ENCODE measurements at places on chromosomes 12 and 14.

DNA sequence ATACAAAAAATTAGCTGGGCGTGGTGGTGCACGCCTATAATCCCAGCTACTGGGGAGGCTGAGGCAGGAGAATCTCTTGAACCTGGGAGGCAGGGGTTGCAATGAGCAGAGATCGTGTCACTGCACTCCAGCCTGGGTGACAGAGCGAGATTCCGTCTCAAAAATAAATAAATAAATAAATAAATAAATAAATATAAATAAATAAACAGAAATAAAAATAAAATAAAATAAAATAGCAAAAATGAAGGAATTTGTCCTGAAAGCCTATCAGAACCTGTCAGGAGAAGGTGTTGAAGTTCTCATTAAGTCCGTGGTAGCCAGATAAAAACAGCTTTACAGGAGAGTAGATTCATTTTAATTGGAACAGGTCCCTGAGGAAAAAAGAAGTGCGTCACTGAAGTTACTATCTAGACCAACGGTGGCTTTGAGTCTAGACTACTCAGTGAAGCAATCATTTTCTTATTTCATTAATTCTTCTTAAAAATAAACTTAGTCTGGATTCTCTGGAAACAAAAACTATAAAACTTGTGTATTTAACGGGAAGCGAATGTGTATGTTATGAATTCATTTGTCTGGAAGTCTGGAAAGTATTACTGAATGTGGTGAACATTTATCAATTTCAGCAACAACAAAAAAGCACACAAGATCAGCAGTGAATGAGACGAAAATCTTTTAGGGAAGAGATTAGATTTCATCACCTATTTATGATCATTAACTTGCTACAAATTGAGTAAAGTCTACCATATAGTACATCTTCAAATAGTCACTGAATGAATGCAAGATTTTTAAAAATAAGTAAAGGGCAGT, 248.5 kb upstream of the PDE3A start:
- no peak for DNase-seq

GRCh38 chr12:58919231-58920101, 838 bp downstream of the LRIG3 start:
- DNase-seq: no peak

DNA sequence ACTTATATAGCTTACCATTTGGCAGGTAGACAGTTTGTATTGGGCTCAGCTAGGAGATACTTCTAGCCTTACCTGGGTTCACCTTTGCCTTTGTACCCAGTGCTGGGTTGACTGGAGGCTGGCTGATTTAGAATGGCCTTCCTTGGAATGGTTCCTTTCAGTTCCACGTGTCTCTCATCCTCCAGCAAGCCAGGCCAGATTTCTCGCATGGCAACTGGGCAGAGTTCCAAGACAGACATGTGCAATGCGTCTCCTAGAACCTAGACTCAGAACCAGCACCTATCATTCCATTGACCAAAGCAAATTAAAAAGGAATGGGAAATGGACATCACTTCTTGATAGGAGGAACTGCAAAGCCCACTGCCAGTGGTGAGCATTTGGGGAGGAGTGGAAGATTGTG, 79.1 kb upstream of the BDKRB2 start:
- DNase-seq: no peak

GRCh38 chr12:78802593-78802992, 62.0 kb upstream of the SYT1 start:
- no peak for DNase-seq

- DNase-seq: no peak
Measured at GRCh38 chr14:81211844-81212243, 8.9 kb downstream of the GTF2A1 start.

GRCh38 chr14:86990396-86990795, 1002.6 kb downstream of the GALC start:
- DNase-seq: no peak

DNA sequence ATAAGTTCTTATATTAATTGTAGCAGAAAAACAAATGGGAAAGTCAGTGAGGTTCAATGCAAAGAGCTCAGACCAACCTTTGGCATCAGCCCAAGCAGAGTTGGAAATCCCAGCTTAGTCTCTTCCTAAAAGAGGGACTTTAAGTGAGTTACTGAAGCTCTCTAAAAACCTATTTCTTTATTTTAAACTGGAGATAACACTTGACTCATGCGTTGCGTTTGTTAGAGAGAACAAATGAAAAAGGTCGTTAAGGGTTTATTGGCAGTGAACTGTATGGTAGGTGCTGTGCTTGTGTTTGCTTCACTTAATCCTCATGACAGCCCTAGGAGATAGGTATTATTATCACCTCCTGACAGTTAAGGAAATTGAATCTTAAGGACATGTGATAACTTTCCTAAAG, 396.5 kb downstream of the RAD51B start:
- DNase-seq: no peak

GRCh38 chr14:23645812-23646647, 9.9 kb downstream of the DHRS2 start:
- no peak for DNase-seq

DNA sequence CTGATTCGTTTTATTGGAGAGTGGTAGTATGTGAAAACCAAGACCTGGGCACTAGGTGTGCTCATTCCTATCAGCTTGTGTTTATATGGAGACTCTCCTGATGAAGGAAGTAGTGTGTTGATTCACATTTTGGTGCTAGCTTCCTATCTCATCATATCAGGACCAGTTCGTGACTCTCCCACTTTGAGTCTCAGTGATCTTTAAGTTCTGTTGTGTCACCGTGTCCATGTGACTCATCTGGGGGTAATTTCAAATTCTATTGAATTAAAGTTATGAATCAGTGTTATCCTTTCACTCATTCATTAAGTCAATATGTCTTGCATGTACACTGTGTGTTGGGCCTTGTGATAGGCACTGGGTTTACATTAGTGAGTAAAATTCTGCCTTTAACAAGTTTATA, 180.2 kb downstream of the CACNA1C start:
- DNase-seq: no peak

DNA sequence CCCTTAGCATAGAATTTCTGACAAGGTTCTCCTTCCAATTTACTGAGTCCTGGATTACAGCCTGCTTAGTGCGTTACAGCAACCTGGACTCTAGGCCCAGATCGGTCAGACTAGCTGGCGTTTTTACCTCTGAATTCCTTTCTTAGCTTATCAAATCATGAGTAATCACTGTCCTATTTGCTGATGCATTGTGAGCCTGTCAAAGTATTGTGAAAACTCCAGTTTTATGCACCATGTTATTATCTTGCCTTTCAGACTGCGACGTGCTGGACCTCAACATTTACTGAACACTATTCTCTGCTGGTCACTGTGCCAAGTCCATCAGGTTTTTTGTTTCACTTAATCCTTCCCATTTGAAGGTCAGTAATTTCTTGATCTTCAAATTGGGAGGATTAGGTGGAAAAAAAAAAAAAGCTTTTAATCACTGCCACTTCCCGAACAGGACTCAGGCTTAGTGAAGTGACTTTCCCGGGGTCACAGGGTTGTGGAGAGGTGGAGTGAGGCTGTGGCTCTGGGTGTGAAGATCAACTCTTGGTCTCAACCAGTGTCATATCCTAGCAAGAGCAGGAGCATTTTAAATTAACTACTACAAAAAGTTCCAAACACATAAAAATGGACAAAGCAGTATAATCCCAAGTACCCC, 31.2 kb downstream of the FBXO21 start:
- DNase-seq: no peak

DNA sequence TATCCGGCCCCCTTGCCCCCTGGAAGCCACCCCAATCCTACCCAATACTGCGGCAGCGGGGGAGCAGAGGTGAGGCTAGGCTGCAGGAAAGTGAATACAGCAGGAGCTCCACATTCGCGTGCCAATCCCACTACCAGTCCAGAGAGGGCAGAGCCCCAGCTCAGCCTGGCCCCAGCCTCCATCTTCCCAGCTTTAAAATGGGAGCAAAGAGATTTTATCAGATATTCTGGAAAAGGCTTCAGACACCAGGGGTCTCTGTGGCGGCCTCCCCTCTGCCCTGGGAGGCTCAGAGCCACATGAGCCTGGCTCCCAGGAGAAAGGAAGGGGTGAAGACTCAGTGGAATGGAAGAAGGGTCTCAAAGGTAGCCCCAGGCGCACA, 72.7 kb downstream of the NCOR2 start:
- no peak for DNase-seq

- no peak for DNase-seq
Measured at GRCh38 chr12:47065546-47065945, 13.9 kb upstream of the PCED1B start.

DNA sequence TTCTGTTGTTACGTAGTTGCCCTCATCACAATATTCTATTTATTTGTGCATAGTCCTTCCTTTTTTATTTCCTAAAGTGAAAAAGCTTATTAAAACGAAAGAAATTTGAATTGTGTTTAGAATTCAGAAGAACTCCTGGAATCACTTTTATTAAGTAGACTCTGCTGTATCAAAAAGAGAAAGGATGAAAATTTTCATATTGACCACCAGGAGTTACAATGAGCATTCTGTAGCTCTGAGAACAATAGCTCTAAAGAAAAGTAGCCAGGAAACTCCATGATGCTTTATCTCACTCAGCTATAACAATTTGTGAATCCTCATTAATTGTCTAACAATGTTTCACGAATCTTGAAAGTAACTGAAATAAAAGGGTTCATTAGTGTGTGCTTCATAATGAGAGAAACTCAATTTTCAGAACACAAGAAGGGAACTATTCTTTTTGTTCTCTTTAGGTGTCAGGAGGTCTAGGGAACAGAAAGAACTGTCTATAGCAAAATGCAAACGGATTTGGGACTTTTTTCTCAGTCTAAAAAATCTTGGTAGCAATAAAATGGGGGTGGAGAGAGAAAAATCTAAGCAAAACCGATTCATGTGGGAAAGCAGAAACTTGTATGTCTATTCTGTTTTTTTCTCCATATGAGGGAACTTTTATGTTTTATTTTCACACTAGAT, 19.3 kb downstream of the ASCL1 start:
- DNase-seq: no peak

DNA sequence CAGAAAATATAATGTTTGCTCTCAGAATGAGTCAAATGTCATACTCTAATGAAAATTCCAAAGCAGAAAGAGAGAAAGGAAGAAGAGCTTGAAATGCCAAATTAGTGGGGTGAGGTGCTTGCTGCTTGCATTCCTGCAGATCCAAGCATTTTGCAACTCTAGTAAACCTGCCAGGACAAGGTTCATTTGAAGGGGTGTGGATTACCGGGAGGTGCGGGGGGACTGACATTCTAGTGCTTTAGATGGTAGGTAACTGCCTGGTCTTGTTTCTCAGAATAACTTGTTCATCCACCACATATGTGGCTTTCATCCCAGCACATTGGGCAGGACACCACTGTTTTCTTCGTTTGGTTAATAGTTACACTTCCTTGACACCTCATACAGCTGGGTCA, 144.4 kb downstream of the AKAP6 start:
- DNase-seq: no peak

- no peak for DNase-seq
Measured at GRCh38 chr14:71114565-71114964, 207.3 kb downstream of the PCNX1 start.

DNA sequence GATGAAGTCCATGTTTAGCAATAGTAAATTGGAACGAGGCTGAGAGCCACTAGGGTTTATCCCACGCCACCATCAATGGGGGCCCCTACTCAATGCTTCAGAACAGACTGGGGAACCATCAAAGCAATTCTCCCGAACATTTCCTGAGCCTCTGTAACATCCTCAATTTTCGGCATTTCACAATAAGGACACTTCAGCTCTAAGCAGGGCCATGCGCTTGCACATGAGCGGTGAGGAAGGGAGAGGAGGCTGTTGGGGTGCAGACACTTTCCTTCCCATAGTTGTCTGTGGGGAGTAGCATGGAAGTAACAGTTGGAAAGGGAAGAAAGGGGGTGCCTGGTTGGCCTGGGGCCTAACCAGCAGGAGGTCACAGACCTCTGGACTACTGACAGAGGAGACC, 129.9 kb upstream of the PRMT8 start:
- no peak for DNase-seq

DNA sequence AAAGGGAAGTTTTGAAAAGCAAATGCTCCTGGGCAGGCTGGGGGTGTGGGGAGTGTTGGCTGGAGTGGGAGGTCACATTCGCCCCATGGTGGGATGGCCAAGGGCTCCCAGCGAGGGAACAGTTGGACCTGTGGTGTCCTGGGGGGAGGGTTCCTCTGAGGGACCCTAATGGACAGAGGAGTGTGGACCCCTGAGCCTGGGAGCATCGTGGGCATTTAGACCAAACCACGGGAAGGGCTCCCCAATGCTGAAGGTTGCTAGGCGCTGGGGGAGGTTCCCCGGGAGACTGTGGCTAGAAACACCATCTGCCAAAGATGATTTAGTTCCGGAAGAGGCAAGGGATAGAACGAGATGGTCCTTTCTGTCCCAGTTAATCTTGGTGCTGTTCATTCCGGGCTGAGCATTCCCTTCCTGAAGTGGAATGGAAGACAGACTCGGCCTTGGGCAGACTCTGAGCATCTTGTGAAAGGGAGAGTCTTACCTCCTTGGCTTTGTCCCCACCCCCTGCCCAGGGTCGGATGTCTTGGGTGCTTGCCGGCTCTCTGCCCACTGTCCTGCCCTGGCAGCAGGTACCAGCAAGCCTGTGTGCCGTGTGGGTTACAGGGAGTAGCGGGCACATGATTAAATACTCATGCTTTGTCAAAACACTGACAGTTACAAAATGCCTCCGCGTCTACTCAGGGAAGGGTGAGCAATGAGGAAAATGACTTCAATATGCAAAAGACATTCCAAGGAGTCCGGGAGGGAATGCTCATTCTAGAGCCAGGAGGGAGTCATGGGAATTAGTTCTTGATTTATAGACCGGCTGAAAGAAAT, 215.9 kb downstream of the CACNA1C start:
- DNase-seq: no peak

DNA sequence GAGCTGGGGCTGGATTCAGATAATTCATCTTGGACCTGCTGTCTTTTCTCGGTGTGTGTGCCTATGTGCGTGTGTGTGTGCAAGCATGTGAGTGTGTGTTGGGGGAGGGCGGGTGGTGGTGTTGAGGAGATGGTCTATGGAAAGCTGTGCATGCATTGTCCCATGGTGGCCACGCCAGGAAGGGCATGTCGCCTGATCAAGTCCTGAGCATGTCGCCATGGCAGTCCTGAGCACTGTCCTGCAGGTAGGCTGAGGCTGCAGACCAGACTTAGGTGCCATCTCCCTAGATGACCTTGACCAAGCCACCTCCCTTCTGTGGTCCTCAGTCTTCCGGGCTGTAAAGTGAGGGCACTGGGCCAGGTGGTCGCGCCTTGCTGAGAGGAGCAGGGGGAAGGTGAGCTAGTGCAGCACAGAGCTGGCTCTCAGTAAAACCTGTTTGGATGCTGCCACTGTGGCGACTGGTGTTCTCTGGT, 81.4 kb downstream of the PAPOLA start:
- DNase-seq: no peak

DNA sequence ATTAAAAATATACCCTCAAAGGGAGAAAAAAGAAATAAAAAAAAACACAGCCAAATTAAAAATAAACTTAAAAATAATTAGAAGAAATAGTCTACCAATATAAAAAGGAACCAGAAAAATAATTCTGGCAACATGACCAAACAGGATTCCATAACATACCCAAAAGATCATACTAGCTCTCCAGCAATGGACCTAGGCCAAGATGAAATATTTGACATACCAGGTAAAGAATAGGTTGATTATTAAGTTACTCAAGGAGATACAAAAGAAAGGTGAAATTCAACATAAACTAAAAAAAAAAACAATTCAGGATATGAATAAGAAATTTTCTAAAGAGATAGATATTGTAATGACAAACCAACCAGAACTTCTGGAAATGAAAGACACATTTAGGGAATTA, 121.3 kb upstream of the SCAF11 start:
- no peak for DNase-seq
